ENCODE measurements at places on chromosomes 12 and 14. TPM values are rescaled to one million over a fixed set of nuclear protein-coding genes. Genes with fewer than 3 reads are reported as not detected.

The KRT81 gene
- total RNA-seq = not detected

DNA sequence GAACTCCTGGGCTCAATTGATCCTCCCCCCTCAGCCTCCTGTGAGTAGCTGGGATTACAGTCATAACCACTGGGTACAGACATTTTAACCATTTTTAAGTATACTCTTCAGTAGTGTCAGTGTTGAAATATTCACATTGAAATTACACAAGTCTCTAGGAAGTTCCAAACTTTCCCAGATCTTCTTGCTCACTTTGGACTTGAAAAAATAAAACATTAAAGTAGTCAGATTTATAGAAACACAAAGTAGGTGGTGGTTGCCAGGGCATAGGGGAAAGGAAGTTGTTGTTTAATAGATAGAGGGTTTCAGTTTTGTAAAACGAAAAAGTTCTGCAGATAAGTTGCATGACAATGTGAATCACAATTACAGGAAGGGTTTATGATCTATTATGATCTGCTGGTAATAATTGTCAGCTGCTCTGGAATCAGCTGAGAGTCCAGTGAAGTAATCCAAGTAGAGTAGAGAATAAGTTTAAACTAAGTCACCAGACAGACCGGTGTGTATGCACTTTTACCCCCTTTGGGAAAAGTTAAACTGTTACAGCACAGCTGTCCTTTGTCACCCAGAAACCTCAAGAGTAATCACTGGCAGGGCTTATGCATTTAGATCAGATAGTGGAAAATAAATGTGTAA, 27.4 kb downstream of the PCNX1 start:
- H3K36me3 ChIP-seq = no peaks in the 10 kb centered on the region
- DNase-seq = no peak
- peaks cover 35% of the 10 kb centered on the region for H3K4me1 ChIP-seq
- no peak overlapping the region for H3K4me3 ChIP-seq
- no peaks in the 10 kb centered on the region for H3K27me3 ChIP-seq

DNA sequence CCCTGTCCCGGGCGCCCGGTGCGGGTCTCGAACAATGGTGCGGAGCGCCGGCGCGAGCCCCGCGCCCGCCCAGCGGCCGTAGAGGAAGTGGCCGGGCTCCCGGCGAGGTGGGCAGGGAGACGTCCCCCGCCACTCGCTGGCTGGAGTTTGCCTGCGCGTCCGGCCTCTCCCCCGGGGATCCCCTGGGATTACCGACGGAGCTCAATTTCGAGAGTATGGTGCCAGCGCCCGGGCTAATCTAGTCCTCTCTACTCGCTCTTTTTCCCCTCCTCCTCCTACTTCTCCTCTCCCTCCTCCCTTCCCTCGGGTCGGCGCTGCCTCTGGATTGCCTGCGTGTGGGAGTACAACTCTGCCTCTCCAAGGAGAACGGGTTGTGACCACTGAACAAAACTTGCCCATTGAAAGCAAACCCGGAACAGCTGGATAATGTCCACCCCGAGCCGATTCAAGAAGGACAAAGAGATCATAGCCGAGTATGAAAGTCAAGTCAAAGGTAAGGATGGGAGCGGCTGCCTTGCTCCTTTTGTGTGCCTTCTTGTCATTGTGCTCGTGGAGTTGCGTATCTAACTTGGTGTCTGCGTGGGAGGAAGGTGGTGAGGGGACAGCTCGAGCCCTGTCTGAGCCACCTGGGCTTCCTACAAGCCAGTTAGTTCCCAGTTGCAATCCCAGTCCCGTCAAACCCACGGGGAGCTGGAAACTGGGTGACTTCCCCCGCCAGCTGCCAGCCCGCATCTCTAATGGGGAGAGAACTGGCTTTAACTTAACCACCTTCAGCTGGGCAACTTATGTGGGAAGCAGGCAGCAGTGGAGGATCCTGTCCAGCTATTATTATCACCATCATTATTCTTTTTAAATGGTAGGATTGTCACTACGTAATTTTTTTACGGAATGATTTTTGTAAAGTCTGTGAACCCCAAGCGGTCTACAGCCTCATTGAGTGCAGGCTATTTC, at the start of gene SRGAP1:
TSS of gene SRGAP1 (plus strand) at position 310 of the 951 bp plus-strand sequence. CDS start at position 427, 117 bp downstream.
- peak within 1 kb of the TSS; percentile 84 for H3K4me3 ChIP-seq
- H3K4me1 ChIP-seq = peaks cover 7% of the 10 kb centered on the region
- H3K36me3 ChIP-seq = no peaks in the 10 kb centered on the region
- peak; percentile 25 for DNase-seq
- H3K27ac ChIP-seq = peak within 1 kb of the TSS; percentile 85

GRCh38 chr14:76962303-76962660, 66.2 kb downstream of the IRF2BPL start:
- H3K27ac ChIP-seq = peak overlapping the region; percentile 71
- H3K27me3 ChIP-seq = no peaks in the 10 kb centered on the region
- peaks cover 19% of the 10 kb centered on the region for H3K4me1 ChIP-seq
- DNase-seq = no peak
- peak overlapping the region; percentile 66 for H3K4me3 ChIP-seq

The IQSEC3 gene
- total RNA-seq = 0.04 TPM

- no peaks in the 10 kb centered on the region for H3K4me1 ChIP-seq
- H3K27me3 ChIP-seq = no peaks in the 10 kb centered on the region
- no peak overlapping the region for H3K4me3 ChIP-seq
These were observed 452.8 kb downstream of the AACS start for GRCh38 chr12:125518074-125518473.

DNA sequence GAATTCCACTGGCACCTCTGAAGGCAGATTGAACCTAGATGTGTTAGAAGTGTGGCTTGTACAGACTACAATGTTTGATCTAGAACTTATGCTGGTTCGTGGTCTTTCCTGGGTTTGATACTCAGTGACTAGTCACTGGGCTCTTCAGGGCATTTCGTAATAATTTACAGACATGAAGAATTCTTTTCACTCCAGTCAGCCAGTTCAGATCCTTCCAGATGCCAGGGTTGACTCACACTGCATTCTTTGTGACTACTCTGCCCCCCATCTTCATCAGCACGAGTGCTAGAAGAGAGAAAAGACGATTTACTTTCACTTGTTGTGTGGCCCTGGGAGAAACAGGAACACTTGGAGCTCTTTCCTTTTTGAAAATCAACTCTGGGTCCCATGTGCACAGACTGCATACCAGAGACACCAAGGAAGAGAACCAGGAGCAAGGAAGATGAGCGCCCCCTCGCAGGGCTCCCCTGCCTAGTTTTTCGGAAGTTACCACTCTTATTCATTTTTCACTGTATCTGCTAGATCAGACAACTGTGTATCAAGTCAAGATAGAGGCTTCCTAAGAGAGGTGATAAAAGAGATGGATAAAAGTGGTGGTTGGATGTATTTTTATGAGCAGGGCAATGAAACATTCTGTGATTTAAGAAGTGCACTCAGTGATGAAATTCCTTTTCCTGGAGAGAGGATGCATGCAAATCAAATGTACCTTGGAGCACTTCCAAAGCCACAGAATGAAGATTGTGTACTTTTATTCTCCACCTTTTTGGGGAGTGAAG, 33.5 kb upstream of the EVL start:
- H3K4me3 ChIP-seq = no peak overlapping the region
- H3K27me3 ChIP-seq = no peaks in the 10 kb centered on the region
- peak; percentile 40 for DNase-seq
- H3K36me3 ChIP-seq = no peaks in the 10 kb centered on the region

GRCh38 chr14:95774265-95775160, 60.6 kb upstream of the TCL1A start:
- H3K27ac ChIP-seq = no peak overlapping the region
- H3K4me1 ChIP-seq = no peaks in the 10 kb centered on the region
- no peak overlapping the region for H3K4me3 ChIP-seq
- H3K36me3 ChIP-seq = no peaks in the 10 kb centered on the region
- no peak for DNase-seq

- H3K27ac ChIP-seq = peak overlapping the region; percentile 48
- H3K4me1 ChIP-seq = peaks cover 22% of the 10 kb centered on the region
- no peaks in the 10 kb centered on the region for H3K27me3 ChIP-seq
- no peak overlapping the region for H3K4me3 ChIP-seq
- H3K36me3 ChIP-seq = no peaks in the 10 kb centered on the region
These were observed 21.1 kb upstream of the CERS5 start for GRCh38 chr12:50188241-50188781.

DNA sequence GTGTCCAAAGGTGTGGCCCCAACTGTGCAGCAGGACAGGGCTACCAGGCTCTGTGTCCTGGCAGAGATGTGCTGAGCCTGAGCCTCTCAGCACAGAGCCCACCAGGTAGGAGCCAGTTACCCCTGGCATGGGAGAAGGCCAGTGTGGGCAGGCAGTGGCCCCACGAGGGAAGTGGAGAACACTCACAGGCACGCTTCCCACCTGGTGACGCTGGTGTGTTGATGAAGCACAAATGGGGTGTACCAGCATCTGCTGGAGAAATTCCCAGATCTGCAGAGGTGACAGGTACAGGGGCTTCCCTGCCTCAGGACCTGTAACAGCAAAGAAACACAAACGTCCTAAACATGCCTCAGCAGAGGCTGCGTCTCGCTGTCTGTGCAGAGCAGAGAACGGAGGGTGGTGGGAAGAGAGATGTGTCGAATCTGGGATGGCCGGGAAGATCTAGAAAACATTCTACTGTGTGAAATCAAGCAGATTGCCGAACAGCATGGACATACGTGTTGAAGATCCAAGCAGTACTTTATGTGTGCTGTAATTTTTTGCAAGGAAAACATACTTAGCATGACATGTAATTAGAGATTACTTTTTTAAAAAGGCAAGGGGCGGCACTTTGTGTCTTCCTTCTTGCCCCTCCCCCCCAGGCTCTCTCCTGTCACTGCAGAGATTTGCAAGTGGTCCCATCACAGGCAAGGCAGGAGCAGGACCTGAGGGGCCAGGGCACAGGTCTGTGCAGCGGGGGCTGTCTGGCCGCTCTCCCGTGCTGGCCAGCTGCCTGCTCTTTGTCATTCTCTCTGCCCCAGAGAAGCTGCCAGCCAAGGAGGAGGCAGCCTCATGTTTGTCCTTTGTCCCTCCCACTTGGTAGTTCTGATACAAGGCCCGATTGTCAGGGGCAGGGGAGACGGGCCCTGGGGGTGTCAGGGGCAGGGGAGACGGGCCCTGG, 17.3 kb downstream of the HIP1R start:
- DNase-seq = no peak
- no peaks in the 10 kb centered on the region for H3K27me3 ChIP-seq
- peak overlapping the region; percentile 77 for H3K27ac ChIP-seq

The ALKBH2 gene
- total RNA-seq = 8.7 TPM

The RFLNA gene
- total RNA-seq = 0.24 TPM

The PIANP gene
- total RNA-seq = not detected

The KRT71 gene
- total RNA-seq = not detected

The PRR4 gene
- total RNA-seq = 3.5 TPM

- no peaks in the 10 kb centered on the region for H3K36me3 ChIP-seq
- no peak overlapping the region for H3K27ac ChIP-seq
These were observed 21.1 kb downstream of the TCTN1 start for GRCh38 chr12:110635055-110635454.

GRCh38 chr12:712172-712863, 40.1 kb upstream of the WNK1 start:
- peaks cover 8% of the 10 kb centered on the region for H3K4me1 ChIP-seq
- no peak overlapping the region for H3K4me3 ChIP-seq
- no peak for DNase-seq
- peak overlapping the region; percentile 63 for H3K27ac ChIP-seq

GRCh38 chr14:58821421-58821820, 183.7 kb downstream of the DACT1 start:
- no peak overlapping the region for H3K27ac ChIP-seq
- H3K4me3 ChIP-seq = no peak overlapping the region
- H3K27me3 ChIP-seq = no peaks in the 10 kb centered on the region
- no peaks in the 10 kb centered on the region for H3K36me3 ChIP-seq
- peaks cover 9% of the 10 kb centered on the region for H3K4me1 ChIP-seq
- no peak for DNase-seq

DNA sequence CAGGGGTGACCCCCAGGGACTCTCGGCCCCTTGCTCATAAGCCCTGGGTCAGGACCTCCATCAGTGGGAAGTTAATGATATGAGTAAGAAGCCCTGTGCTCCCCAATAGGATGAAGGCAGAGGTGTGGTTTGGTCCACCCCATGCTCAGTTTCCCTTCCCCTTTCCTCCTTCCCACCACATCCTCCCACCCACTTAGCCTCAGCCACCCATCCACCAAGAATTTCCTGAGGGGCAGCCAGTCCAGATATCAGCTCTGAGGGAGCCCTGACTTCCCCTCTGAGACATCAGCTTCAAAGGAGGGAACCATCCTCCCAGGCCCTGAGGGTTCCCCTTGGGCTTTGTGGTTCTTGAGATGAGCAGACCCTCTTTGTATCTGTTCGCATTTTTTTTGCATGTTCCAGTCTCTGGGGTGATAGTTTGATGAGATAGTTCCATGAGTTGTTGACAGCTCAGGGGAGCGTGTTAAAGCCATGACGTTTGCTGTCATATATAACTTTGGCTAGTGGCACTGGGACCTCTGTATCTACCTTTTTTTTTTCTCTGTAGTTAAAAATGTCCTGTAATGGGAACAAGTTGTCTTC, 71.2 kb downstream of the LGMN start:
- no peaks in the 10 kb centered on the region for H3K36me3 ChIP-seq
- no peaks in the 10 kb centered on the region for H3K4me1 ChIP-seq
- H3K27ac ChIP-seq = no peak overlapping the region
- H3K4me3 ChIP-seq = no peak overlapping the region
- no peaks in the 10 kb centered on the region for H3K27me3 ChIP-seq
- DNase-seq = no peak

- H3K4me3 ChIP-seq = no peak overlapping the region
- H3K27ac ChIP-seq = no peak overlapping the region
- peaks cover 37% of the 10 kb centered on the region for H3K36me3 ChIP-seq
- no peaks in the 10 kb centered on the region for H3K27me3 ChIP-seq
- peaks cover 8% of the 10 kb centered on the region for H3K4me1 ChIP-seq
These were observed 11.1 kb downstream of the SPTSSA start for GRCh38 chr14:34450958-34451357.

- no peak for DNase-seq
- H3K27me3 ChIP-seq = no peaks in the 10 kb centered on the region
- H3K27ac ChIP-seq = no peak overlapping the region
- peaks cover 58% of the 10 kb centered on the region for H3K4me1 ChIP-seq
These were observed 52.7 kb downstream of the WNK1 start for GRCh38 chr12:805022-805632.

The PDE3A gene
- total RNA-seq = 5.0 TPM

GRCh38 chr14:35220027-35220676, 72.0 kb upstream of the PSMA6 start:
- no peaks in the 10 kb centered on the region for H3K27me3 ChIP-seq
- DNase-seq = no peak
- H3K4me3 ChIP-seq = no peak overlapping the region

GRCh38 chr12:47370421-47370820, 290.7 kb upstream of the AMIGO2 start:
- H3K27ac ChIP-seq = no peak overlapping the region
- no peaks in the 10 kb centered on the region for H3K36me3 ChIP-seq
- H3K27me3 ChIP-seq = no peaks in the 10 kb centered on the region
- H3K4me1 ChIP-seq = no peaks in the 10 kb centered on the region

The SDR9C7 gene
- 0.27 TPM for total RNA-seq

- no peak overlapping the region for H3K27ac ChIP-seq
- H3K36me3 ChIP-seq = peaks cover 33% of the 10 kb centered on the region
- no peaks in the 10 kb centered on the region for H3K27me3 ChIP-seq
- no peaks in the 10 kb centered on the region for H3K4me1 ChIP-seq
- no peak overlapping the region for H3K4me3 ChIP-seq
- DNase-seq = no peak
These were observed 26.2 kb downstream of the EGLN3 start for GRCh38 chr14:33924566-33925100.

- H3K4me1 ChIP-seq = no peaks in the 10 kb centered on the region
- DNase-seq = no peak
- no peak overlapping the region for H3K4me3 ChIP-seq
- H3K36me3 ChIP-seq = no peaks in the 10 kb centered on the region
- H3K27me3 ChIP-seq = no peaks in the 10 kb centered on the region
- no peak overlapping the region for H3K27ac ChIP-seq
These were observed 1002.3 kb downstream of the TMEM121 start for GRCh38 chr14:106528717-106529116.

GRCh38 chr12:132143336-132144071, 615 bp downstream of the DDX51 start:
- peak; percentile 11 for DNase-seq
- no peaks in the 10 kb centered on the region for H3K36me3 ChIP-seq
- H3K27me3 ChIP-seq = no peaks in the 10 kb centered on the region
- H3K4me1 ChIP-seq = peaks cover 17% of the 10 kb centered on the region
- peak overlapping the region; percentile 83 for H3K27ac ChIP-seq

Measured in gastrocnemius medialis (tissue), 4 donors.